GM10248 (cell line): ENCODE measurements at places on chromosomes 5 and 9.

DNA sequence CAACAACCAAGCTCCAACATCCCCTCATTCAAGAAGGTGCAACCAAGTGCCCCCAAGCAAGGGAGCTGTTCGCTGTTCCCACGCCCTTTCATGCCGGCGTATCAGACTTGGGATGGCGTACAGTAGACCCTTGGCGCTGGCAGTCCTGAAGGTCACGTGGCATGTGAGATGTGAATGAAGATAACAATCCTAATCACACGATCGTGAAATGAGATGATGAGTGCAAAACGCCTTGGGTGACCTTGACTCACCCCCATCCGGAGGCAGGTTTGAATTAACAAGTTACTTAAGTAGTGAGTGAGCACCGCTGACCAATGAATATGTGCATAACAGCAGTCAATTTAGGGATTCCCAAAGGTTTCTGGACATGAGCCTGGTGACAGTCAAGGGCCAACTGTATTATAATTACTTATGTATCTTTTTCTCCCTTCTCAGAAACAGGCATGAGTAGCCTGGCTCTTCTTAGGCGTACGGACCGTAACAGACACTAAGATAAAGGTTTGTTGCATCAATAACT lies 150.2 kb downstream of the TTLL11 start:
- no peak for DNase-seq

GRCh38 chr9:98998441-98999151 lies 54.9 kb downstream of the COL15A1 start:
- peak; percentile 73 for DNase-seq

GRCh38 chr9:128254855-128255759 lies 20.7 kb downstream of the GOLGA2 start:
- peak; percentile 71 for DNase-seq

GRCh38 chr5:98231089-98231488 lies 542.4 kb upstream of the RGMB start:
- no peak for DNase-seq

- DNase-seq: no peak
Measured at GRCh38 chr5:157596487-157596886, 20.9 kb upstream of the ADAM19 start.

DNA sequence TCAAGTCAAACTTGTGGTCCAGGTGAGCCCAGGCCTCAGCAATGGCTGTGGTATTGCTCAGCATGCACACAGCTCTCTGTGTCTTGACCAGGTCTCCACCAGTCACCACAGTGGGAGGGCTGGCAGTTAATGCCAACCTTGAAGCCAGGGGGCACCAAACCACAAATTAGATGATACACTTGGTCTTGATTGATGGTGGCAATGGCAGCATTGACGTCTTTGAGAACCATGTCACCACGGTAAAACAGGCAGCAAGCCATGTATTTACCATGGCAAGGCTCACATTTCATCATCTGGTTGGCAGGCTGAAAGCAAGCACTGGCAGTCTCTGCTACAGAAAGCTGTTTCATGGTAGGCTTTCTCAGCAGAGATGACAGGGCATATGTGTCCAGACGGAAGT lies 40.0 kb downstream of the NIM1K start:
- no peak for DNase-seq

DNA sequence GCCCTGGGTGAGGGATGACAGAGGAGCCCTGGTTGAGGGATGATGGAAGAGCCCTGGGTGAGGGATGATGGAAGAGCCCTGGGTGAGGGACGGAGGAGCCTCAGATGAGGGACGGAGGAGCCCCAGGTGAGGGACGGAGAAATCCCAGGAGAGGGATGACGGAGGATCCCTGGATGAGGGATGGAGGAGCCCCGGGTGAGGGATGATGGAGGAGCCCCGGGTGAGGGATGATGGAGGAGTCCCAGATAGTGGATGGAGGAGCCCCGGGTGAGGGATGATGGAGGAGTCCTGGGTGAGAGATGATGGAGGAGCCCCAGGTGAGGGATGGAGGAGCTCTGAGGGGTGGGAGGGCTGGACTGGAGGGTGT lies 10.9 kb downstream of the PHF2 start:
- DNase-seq: no peak

- no peak for DNase-seq
Measured at GRCh38 chr9:133527444-133527920, 2.7 kb upstream of the MYMK start.

- no peak for DNase-seq
Measured at GRCh38 chr5:169242175-169242848, 58.6 kb downstream of the SLIT3 start.

GRCh38 chr5:146047396-146047795 lies 58.0 kb downstream of the PLAC8L1 start:
- DNase-seq: no peak

DNA sequence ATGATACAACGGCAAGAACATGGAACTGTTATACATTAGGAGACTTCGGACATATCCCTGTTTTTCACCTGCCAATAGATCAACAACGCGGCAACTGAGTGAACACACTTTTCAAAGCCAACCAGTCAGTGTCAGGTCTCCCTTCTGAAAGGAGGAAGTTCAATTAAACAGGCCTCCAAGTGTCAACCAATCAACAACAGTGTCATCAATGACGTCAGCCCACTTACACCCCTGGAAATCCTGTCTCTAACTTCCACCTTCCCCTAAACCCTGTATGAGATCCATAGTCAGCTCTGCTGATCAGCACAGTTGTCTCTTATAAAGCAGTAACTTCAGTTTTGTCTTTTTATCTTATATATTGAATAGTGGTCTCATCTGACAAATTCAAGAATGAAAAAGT lies 36.6 kb downstream of the DMRT3 start:
- no peak for DNase-seq

DNA sequence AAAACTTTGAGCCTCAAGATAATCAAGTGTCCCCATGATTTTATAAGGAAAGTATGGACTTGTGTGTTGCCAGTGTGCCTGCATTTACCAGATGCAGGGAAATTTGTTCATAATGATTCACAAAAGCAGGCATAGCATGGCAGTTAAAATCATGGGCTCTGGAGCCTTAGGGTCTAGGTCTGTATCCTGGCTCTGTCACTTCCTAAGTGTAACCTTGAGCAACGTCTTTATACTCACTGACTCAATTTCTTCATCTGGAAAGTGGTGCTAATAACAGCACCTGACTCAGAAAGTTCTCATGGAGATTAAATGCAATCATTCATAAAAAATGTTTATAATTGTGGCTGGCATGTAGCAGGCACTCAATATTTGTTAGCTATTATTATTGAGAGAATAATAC lies 234.9 kb downstream of the SAXO1 start:
- no peak for DNase-seq

DNA sequence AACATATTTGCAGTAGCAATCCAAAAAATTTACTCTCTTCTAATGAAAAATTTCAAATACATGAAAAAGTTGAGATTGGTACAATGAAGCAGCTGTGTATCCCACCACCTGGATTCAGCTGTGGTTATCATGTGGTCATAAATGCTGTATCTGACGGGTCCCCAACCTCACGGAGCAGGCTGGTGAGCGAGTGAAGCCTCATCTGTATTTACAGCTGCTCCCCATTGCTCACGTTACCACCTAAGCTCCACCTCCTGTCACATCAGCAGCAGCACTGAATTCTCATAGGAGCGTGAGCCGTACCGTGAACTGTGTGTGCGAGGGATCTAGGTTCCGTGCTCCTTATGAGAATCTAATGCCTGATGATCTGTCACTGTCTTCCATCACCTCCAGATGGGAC lies 6.8 kb upstream of the RNF130 start:
- DNase-seq: no peak

DNA sequence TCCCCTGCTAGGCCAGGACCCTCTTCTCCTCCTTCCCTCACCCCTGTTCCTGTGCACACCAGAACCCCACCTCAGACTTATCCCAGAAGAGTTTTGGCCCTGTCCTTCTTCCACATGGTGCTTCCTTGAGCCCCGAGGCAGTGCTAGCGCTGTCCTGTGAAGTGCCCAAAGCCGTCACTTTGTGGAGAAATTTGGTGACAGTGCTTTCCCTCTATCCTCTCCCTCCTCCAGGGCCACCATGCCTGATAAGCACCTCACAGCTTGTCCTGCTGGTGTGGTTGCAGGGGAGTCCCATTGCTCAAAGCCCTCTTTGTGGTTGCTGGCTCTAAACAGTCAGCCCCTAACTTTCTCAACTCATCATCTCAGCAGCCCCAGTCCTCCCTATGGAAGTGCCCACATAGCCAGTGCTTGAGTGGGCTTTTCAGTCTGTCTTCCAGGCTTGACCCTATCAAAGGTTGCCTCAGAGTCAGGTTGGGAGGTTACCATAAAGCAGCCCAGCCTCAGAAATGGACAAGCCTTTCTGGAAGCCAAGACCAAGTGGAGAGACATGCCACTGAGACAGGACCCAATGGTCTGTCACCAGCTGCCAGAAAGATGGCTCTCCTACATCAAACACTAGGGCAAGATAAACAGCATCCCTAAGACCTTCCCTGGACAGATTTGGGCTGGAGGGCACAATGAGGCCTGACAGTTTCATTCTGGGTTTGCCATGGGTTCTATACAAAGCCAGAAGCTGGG lies 18.0 kb downstream of the IGIP start:
- DNase-seq: no peak

GRCh38 chr9:78676623-78677022 lies 379.7 kb downstream of the PSAT1 start:
- no peak for DNase-seq

- DNase-seq: no peak
Measured at GRCh38 chr5:137218896-137219295, 280.2 kb downstream of the SPOCK1 start.

DNA sequence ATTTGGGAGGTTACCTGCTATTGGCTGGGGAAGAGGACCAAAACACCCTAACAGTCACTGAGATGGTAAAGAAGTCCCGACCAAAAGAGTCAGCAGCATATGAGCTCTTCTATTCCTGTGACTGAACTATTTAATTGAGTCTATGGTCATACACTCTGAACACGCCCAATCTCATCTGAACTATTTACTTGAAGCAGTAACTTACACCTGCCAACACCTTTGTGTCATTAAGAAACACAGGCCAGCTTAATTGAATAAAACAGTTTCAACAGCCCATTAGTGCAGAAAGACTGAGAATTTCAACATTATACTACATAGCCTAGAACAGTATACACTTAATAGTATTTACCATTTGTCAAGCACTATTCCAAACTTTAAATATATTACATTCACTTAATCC lies 47.8 kb downstream of the NR6A1 start:
- no peak for DNase-seq

DNA sequence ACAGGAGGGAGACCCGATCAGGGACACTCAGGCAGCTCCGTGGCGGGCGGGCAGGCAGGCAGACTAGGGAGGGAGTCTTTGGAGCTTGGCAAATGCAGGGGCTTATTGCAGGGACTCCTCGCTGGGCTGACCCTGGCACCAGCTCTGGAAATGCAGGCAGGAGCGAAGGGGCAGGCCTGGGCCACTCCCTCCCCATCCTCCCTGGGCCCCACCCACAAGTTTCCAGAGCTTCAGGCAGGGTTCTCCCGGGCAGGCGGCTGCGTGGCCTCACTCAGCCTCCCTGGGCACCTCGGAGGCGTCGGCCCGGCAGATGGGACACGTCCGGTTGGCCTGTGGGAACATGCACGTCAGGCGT lies 8.5 kb downstream of the RNF44 start:
- no peak for DNase-seq

DNA sequence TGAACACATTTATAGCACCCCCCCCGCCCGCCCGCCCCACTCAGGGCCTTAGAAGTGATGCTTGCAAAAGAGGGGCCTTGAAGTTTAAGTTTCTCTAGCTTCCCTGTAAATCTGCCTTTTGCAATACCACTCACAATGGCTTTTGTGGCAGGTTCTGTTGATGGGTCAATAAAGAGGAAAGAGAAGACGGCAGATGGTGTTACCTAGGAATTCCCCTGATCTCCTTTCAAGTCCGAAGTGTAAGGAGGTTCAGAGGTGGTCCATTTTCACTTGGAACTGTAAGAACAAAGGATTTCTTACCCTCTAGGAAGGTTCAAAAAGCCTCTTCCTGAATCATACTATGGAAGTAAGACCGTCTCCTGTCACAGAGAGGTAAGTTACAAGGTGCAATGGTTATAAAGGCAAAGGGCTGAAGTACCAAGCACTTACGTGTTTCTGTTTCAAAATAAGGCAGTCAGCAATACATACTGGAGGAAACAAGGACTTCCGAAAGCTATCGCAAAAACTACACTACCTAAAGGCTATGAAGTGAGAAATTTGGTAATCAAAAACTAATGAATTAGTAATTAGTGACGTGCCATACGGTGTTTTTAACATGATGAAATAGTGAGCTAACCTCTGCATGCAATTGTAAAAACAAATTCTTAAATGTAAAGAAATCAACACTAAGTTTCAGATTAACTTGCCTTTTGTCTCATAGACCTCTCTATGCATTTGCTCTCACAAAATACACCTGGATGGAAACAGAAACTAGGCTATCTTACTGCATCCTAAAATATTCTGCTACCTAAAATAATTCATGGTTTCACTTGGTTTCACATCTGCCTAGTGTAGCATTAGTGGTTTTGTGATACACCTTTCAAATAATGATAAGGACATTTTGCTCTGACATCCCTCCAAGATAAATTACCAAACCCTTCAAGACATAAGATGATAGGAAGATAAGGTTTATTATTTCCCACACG lies 589.4 kb upstream of the FAM174A start:
- DNase-seq: no peak

- no peak for DNase-seq
Measured at GRCh38 chr9:34386656-34387055, 10.0 kb upstream of the MYORG start.

GRCh38 chr5:118247458-118247857 lies 740.9 kb downstream of the DTWD2 start:
- DNase-seq: no peak

- no peak for DNase-seq
Measured at GRCh38 chr9:121783521-121784507, 132.4 kb downstream of the DAB2IP start.

- no peak for DNase-seq
Measured at GRCh38 chr5:139795074-139796001, at the start of gene PSD2. Gene PSD2, plus strand, starts transcription at chr5:139795808. Its CDS starts 13,633 bp downstream, at chr5:139809441.

DNA sequence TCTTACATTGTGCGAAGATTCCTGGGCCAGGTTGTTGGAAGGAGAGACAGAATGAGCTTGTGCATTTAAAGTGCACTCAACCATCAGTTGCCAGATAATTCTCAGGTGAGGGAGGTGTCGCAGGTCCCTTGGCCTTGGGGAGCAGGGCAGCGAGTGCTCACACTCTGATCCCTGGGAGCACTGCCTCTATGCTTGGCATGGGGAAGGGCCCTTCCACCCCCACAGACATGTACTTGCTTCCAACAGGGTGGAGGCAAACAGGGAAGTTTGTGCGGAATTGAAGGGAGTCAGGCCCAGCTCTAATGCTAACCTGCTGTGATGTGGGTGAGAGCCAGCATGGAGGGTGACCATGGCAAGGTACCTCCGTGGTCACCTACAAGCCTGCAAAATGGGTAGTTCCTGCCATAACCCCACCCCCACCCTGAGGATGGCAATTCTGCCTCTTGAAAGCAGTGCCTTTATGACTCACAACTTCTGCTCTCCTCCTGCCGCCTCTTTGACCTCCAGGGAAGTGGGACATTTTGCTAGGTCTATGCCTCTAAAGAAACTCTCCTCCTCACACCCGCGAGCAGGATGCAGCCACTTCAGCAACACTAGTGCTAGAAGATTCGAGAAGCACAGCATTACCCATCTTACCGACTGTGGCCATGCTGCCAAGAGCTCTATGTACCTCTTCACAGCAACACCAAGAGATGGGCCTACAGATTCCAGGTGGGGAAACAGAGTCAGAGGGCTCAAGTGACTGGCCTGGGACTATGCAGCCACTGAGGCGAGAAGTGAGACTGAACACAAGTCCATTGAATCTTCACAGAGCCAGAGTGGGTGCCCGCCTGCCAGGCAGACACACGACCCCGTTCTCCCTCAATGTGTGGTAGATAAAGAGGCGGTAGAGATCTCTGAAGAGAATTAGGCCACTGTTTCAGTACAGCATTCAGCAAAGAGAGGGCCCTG lies 22.1 kb upstream of the SLC25A51 start:
- no peak for DNase-seq
